ENCODE measurements at places on chromosomes 12 and 14. TPM values are rescaled to one million over a fixed set of nuclear protein-coding genes. Genes with fewer than 3 reads are reported as not detected.

TEDC1 gene
- 12.7 TPM for total RNA-seq

DNA sequence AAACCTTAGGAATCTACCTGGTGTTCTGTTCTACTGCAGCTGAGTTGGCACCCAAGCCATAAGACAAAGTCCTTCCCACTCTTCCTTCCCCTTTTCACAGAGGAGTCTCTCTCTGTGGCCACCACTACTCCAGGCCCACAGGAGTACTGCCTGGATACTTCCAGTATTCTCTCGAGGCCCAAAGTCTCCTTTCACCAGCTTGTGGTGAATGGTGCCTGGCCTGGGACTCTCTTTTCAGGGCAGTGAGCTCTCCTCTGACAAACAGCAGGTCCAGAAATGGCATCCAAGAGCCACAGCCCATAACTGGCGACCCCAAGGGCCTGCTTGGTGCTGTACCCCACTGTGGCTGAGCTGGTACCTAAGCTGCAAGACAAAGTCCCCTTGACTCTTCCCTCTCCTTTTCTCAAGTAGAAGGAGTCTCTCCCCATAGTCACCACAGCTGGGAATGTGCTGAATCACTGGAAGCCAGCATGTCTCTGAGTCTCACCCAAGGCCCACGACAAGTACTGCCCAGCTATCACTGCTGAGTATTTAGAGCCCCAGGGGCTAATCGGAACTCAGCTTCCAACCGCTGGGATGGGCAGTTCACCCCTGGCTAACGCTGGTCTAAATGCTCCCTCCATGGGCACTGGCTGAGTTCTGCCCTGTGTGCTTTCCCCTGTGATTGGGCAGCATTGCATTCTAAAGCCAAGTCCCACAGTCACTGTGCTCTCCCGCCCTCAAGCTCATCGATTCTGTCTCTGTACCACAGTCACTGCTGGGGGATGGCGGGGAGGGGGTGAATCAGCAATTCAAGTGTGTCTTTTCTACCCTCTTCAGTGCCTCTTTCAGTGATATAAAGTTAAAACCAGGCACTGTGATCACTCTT, 6.1 kb downstream of the A2ML1 start:
- H3K36me3 ChIP-seq: no peaks in the 10 kb centered on the region
- H3K27ac ChIP-seq: no peak overlapping the region
- no peak overlapping the region for H3K4me3 ChIP-seq
- no peaks in the 10 kb centered on the region for H3K27me3 ChIP-seq

DNA sequence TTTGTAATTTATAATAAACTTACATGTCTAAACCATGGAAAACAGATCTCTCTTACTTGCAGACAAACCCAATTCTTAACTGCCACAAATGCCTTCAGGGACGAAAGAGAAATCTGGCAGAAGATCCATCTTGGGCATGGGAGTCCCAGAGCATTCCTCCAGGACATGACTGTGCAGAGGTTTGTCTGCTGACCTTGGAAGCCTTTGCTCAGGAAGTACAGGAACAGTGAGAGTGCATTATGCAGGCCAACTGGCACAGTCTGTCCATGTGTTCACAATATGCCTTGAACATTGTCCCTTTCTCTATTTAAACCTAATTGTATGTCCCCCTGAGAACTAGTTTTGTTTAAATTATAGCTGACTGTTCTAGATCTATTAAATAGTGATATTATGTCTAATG, 467.1 kb downstream of the ATP23 start:
- no peaks in the 10 kb centered on the region for H3K4me1 ChIP-seq
- H3K4me3 ChIP-seq: no peak overlapping the region
- no peak for DNase-seq
- no peak overlapping the region for H3K27ac ChIP-seq
- H3K27me3 ChIP-seq: no peaks in the 10 kb centered on the region
- H3K36me3 ChIP-seq: no peaks in the 10 kb centered on the region

DNA sequence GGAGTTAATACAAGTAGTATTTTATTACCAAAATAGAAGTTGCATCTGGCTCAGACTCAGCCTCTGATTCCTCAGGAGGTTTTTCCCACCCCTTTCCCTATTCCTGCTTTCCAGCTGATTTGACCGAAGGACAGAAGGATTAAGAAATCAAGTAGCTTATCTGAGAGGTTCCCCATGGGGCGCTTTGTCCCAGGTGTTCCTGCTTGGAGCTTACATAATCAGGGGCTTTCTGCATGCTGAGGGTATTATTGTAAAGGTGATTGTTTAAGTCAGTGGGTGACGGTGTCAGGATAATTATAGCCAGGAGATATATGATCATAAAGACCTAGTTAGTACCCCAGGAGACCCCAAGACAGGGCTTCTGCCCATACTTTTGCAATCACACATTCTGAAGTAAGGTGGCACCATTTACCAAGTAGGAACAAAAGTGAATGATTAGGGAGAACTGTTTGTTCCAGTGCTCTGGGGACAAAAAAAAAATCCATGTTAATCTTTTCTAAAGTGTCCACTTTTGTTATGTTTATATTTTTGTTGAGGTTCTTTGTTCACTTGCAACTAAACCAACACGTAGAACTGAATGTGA, 921.3 kb downstream of the NRXN3 start:
- H3K36me3 ChIP-seq: no peaks in the 10 kb centered on the region
- H3K4me1 ChIP-seq: no peaks in the 10 kb centered on the region
- H3K27me3 ChIP-seq: no peaks in the 10 kb centered on the region

NEUROD4 gene
- not detected for total RNA-seq

DNA sequence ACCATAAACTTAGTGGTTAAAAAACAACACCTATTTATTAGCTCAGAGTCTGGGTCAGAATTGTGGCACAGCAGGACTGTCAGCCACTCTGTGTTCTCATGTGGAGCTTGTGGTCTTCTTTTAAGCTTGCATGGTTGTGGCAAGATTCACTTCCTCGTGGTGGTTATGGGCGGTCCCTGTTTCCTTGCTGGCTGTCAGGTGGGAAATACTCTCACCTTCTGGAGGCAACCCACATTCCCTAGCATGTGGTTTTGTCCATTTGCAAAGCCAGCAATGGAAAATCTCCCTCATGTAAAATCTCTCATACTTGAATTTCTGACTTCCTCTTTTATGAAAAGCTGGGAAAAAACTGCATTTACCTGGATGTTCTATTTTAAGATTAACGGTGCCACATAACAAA, 229.8 kb downstream of the ALX1 start:
- H3K27ac ChIP-seq: no peak overlapping the region
- H3K27me3 ChIP-seq: no peaks in the 10 kb centered on the region
- no peaks in the 10 kb centered on the region for H3K4me1 ChIP-seq

- no peaks in the 10 kb centered on the region for H3K36me3 ChIP-seq
- no peaks in the 10 kb centered on the region for H3K27me3 ChIP-seq
- no peaks in the 10 kb centered on the region for H3K4me1 ChIP-seq
- no peak overlapping the region for H3K27ac ChIP-seq
Measured at GRCh38 chr12:14214495-14214894, 151.0 kb upstream of the ATF7IP start.

GRCh38 chr14:96897184-96897583, 100.0 kb downstream of the VRK1 start:
- no peak overlapping the region for H3K27ac ChIP-seq
- no peaks in the 10 kb centered on the region for H3K4me1 ChIP-seq
- no peaks in the 10 kb centered on the region for H3K27me3 ChIP-seq
- H3K36me3 ChIP-seq: no peaks in the 10 kb centered on the region
- H3K4me3 ChIP-seq: no peak overlapping the region

SP7 gene
- total RNA-seq: not detected

DNA sequence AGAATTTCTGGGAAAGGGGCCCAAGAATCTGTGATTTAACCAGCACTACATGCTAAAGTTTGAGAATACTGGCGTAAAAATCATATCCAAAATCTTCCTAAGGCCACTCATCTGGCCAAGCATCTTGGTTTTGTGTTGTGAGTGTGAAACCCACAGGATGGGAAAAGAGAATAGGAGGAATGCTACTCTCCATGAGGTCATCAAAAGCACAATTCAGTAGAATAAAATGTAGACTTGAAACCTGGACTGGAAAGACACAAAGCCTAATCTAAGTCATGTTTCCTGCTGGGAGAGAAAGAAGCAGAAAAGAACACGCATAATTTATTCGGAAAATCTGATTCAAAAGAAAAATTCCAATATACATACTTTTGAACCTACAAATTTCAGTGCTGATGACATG, 42.3 kb downstream of the NR1H4 start:
- H3K36me3 ChIP-seq: no peaks in the 10 kb centered on the region
- no peak for DNase-seq
- H3K27ac ChIP-seq: no peak overlapping the region
- H3K27me3 ChIP-seq: no peaks in the 10 kb centered on the region
- no peak overlapping the region for H3K4me3 ChIP-seq

IL22 gene
- total RNA-seq: not detected

GRIN2B gene
- total RNA-seq: 0.11 TPM

ATP5MC2 gene
- total RNA-seq: 284 TPM

TMCC3 gene
- 11.0 TPM for total RNA-seq

CIT gene
- 1.2 TPM for total RNA-seq

- no peaks in the 10 kb centered on the region for H3K36me3 ChIP-seq
- no peaks in the 10 kb centered on the region for H3K4me1 ChIP-seq
- H3K27ac ChIP-seq: no peak within 1 kb of the TSS
- H3K27me3 ChIP-seq: no peaks in the 10 kb centered on the region
- DNase-seq: no peak
- H3K4me3 ChIP-seq: no peak within 1 kb of the TSS
Measured at GRCh38 chr14:96255501-96256366, at the start of gene BDKRB1. BDKRB1 (plus strand) TSS chr14:96256210; CDS start chr14:96263683, 7,473 bp downstream.

SCN8A gene
- 2.0 TPM for total RNA-seq

NUP37 gene
- total RNA-seq: 66.9 TPM

DNA sequence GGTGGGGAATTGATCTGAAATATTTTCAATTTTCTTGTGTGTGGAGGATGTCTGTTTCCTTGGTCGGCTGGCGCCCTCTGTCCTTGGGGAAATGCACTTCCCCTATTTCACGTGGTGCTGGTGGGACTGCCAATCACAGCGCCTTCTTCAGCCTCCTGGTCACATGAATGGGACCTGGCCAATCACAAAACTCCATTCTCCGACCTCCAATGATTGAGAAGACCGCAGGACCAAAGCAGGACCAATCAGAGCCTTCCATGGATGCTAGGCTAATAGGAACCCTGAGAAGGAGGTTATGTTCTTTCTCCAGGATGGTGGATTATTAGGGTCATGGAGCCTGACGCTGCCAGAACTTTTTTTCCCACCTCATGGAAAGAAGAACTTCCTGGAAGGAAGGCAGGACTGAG, 188.7 kb downstream of the TTC8 start:
- no peaks in the 10 kb centered on the region for H3K4me1 ChIP-seq
- H3K4me3 ChIP-seq: no peak overlapping the region
- H3K27me3 ChIP-seq: no peaks in the 10 kb centered on the region

DNA sequence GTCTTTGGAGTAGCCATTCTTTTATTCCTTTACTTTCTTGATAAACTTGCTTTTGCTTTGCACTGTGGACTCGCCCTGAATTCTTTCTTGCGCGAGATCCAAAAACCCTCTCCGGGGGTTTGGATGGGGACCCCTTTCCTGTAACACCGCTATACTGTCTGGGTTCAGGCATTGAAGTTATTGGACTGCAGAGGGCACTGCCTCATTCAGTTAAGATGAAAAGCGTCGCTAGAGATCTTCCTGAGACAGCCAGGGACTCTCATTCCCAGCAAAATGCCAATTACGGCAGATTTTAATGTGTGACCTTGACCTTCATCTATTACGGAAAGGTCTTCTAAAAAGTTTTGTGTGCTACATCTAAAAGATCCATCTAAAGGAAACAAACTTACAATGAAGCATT, 17.3 kb upstream of the RIMKLB start:
- no peak overlapping the region for H3K27ac ChIP-seq
- no peaks in the 10 kb centered on the region for H3K36me3 ChIP-seq
- H3K4me1 ChIP-seq: peaks cover 7% of the 10 kb centered on the region
- H3K27me3 ChIP-seq: no peaks in the 10 kb centered on the region

DNA sequence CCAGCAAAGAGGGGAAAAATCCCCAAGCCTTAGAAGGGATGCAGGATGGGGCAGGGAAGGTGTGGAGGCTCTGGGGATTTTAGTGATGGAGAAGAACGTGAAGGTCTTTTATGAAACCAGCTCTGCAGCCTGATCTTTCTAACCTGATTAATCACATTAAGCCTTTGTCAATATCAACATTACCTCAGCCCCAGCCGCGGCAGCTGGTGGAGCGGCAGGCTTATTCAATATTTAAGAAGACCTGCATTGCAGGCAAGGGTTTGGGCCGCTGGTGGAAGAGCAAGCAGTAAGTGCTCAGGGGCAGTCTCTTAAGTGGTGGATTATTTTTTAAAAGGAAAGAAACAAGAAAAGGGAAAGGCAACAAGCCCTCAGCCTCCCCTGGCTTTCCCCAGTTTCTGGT, 16.6 kb downstream of the RPH3A start:
- H3K36me3 ChIP-seq: no peaks in the 10 kb centered on the region
- H3K27ac ChIP-seq: no peak overlapping the region
- H3K4me3 ChIP-seq: no peak overlapping the region
- no peak for DNase-seq
- no peaks in the 10 kb centered on the region for H3K4me1 ChIP-seq

DNA sequence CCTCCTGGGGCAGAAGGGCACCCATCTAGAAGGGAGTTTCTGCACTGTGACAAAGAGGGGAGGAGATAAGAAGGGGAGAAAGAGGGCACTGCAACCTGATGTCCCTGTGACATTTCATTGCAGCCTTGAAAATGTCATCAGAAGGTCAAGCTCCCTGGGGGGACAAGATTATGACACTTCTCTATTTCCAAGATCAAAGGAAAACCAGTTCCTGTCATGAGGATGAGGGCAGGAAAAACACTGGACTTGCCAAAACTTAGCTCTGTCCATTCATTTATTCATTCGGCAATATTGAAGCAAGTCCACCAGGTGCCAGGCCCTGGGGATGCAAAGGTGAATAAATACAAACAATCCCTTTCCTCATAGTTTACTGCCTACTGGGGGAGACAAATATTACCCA, 138.4 kb upstream of the CDKN3 start:
- H3K4me3 ChIP-seq: no peak overlapping the region
- H3K4me1 ChIP-seq: peaks cover 6% of the 10 kb centered on the region
- no peaks in the 10 kb centered on the region for H3K36me3 ChIP-seq
- no peak for DNase-seq

- no peaks in the 10 kb centered on the region for H3K27me3 ChIP-seq
- H3K4me1 ChIP-seq: no peaks in the 10 kb centered on the region
- no peaks in the 10 kb centered on the region for H3K36me3 ChIP-seq
Measured at GRCh38 chr12:31877884-31878283, 81.3 kb upstream of the RESF1 start.

DNA sequence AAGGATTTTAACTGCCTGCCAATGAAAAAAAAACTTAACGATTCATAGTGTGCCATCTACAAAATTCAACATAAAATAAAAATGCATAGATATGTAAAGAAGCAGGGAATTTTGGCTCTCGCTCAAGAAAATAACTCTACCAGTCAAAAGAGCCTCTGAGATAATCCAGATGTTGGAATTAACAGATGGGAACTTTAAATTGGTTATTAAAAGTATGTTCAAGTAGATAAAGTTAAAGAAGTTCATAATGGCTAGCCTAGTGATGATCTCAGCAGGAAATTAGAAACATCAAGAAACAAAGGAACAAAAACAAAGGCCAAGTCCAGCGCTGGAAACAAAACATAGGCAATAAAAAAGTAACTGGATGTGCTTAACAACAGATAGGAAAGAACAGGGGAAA, 23.1 kb downstream of the PIK3C2G start:
- H3K36me3 ChIP-seq: no peaks in the 10 kb centered on the region
- DNase-seq: no peak
- no peak overlapping the region for H3K4me3 ChIP-seq

NANOG gene
- not detected for total RNA-seq

All from ascending aorta (tissue), 2 donors.